ENCODE measurements at places on chromosomes 1 and 21. TPM values are rescaled to one million over a fixed set of nuclear protein-coding genes. Genes with fewer than 3 reads are reported as not detected.

Gene ZNF648
- total RNA-seq: not detected

Gene KRTAP11-1
- total RNA-seq: not detected

Gene PADI6
- total RNA-seq: not detected

Gene ATP6V1G3
- not detected for total RNA-seq
